Activated naive CD4-positive, alpha-beta T cell (primary cell): ENCODE measurements at places on chromosomes 7 and 10.

GRCh38 chr10:104452977-104453376, 99.3 kb downstream of the CFAP58 start:
- DNase-seq: no peak

DNA sequence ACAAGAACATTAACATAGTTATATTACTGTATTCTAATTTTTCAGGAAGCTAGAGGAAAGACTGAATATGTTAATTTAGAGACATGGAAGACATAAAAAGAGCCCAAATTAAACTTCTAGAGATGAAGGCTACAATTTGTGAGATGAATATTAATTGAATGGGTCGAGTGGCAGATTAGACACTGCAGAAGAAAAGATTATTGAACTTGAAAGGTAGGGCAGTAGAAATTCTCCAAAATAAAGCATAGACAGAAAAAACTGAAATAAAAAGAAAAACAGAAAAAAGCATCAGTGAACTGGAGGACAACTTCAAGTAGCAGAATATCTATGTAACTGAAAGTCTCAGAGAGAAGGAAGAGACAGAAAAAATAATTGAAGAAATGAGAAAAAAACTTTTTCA, 274.3 kb upstream of the IMMP2L start:
- no peak for DNase-seq

DNA sequence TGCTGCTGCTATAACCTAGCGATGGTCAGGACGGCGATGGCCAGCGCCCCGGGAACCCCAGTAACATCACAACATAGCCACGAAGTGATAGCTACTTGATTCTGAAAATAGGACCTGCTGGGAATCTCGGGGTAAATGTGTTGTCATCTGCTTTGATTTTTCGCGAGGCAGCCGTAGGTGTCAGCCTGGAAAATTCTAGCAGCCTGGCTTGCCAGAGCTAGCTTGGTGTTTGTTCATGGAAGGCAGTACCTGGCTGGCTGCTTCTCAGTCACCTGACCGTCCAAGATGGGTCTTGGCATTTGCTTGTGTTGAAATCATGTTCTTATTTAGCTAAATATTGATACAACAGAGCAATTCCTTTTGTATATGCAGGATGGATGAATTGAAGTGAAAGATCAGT, 82.4 kb upstream of the BTBD16 start:
- DNase-seq: no peak

DNA sequence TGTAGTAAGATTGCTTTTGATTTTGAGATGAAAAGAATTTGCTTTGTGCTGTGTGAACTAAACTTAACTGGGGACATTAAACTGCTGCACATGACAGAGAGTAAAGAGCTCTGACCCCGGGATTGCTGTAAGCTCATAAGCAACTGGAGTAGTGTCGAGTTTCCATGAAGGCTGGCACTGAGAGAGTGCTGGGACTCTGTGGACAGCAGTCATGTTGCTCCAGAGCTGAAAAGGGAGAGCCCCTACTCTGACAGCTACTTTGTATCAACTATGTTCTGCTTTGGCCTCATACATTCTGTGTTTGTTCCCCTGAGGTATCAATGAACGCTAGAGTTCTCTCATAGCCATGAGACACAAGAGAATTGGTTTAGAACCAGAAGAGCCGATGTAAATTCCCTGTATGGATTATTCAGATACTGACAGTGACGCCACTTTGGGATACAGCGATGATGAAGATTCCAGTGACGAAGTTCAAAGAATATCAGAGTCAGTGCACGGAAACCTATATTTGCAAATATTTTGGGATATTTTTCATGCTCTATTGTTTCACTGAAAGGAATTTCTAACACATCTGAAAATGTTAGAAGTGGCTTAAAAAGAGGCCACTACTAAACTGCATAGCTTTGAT, 185.9 kb upstream of the DKK1 start:
- DNase-seq: no peak

DNA sequence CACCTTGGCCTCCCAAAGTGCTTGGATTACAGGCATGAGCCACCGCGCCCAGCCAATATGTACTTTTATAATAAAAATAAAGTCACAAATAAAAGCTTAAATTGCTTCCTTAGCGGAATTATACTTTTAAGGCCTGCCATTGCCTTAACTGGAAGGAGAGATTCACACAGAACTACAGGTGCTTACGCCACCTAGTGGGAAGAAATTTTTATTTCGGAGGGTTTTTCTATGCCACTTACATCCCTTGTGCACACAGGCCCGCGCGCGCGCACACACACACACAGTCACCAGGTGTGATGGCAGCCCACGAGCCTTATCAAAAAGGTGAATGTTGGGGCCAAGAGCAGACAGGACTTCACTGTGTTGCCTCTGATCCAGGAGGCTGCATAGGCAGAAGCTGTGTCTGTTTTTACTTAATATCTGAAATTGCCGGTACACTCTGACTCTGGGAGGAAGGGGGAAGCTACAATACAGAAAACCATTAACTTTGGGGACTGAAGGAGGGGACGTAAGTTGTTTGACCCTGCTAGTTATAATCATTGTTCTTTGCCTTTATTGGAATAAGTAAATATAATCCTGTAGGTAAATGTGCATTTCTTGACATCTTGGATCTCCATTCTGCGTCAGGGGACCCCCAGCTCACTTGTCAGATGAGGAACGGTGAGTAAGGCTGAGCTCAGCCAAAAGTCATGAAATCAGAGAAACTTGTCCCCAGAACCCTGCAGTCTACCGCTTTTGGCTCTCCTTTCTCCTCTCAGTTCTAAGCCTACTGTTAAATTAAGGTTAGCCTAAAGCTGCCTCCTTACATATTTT, 87.1 kb downstream of the SLC16A9 start:
- no peak for DNase-seq

DNA sequence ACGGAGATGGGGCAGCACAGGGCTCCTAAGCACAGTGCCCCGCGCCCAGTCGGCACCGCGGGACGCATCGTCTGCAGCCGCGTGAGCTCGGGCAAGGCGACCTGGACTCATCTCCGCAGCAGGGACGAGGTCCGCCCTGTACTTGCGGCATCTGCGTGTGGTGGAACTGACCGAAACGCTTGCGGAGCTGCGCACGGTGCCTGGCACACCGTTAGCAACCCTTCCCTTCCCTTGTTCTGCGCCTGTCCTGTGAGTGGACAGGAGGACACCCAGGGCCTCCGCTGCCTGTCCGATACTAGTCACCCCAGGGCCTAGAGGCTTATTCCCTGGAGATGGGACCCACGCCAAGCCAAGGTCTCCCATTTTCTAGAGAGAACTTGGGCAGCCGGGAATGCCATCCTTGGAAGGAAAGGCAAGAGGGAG, 98.5 kb downstream of the WDR11 start:
- no peak for DNase-seq

GRCh38 chr7:114569220-114569619, 154.6 kb downstream of the FOXP2 start:
- no peak for DNase-seq

- no peak for DNase-seq
Observed at GRCh38 chr10:110923856-110924493, 4.6 kb downstream of the SHOC2 start.

GRCh38 chr10:110818311-110819256, 53.1 kb upstream of the PDCD4 start:
- no peak for DNase-seq

DNA sequence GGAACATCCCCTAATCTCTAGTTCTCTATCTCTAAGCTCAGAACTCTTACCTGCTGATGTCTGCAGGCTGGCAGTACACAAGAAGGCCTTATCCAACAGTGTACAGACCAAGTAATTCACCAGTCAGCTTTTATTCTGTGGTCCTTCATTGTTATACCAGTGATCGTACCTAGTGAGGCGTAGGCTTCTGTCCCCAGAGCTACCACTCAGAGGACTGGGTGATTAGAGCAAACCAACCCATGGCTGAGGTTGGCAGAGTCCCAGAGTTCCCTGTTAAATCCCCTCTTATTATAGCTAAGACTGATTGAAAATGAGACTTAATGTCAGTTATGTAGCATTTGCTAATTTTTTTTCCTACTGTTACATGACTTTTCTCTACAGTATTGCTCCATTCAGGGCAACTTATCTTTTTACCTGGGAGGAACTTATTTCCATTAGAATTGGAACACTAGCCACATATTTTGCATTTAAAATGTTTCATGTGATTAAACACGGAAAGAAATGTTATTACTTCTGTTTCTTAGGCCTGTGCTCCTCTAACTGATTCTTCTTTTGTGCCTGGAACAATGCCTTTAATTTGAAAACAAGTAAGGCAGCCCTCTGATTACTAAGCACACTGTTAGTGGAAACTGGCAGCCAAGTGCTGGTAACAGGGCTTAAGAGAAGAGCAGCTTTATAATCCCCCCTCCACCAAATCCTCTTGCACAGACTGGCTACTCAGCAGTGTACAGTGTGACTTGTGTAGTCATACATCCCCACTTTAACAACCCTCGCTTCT, 127.2 kb downstream of the LRRC4 start:
- DNase-seq: no peak

GRCh38 chr7:22885797-22886261, 63.2 kb upstream of the TOMM7 start:
- DNase-seq: no peak

DNA sequence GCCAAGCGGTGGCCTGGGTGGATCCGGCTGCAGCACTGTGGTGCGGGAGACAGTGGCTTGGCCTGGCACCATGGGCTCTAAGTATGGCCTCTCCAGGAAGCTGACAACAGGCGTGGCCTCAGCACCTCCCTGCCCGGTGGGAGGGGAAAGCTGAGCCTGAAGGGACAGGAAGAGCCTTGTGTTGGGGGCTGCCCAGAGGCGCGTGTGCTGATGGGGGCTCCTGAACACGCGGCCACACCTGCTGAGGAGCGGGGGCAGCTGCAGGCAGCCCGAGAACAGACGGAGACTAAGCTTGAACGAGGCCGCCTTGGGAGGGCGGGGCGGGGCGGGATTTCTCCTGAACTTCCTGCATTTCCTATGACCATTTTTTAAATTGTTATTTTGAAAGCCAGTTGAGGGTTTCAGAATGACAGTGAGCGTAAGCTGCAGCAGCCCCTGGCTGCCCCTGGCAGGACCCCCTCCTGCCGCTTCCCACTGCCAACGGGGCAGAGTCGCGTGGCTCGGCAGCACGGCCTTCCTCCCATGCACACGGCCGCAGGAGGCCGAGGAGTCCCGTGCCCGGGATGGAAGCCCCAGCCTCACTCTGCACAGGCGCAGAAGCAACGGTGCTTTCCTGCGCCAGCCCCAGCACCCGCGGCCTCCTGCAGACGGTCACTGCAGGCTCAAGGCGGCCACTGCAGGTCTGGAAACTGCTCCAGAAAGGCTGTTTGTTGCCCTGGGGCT, 43.2 kb downstream of the DPYSL4 start:
- peak; percentile 16 for DNase-seq

DNA sequence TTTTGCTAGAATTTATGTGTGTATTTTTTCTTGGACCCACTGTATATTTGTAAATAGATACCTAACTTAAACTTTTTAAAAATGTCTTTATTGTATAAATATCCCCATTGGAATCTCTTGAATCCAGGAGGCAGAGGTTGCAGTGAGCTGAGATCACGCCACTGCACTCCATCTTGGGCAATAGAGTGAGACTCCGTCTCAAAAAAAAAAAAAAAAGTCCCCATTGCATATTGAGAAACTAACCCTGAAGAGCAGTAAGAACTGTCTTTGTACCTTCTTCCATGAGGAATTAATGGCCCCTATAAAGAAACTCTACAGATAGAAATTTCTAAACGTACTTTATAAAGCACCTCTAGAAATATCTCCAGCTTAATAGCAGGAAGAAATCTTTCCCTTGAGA, 504.0 kb downstream of the SORCS1 start:
- no peak for DNase-seq

GRCh38 chr10:124271676-124272075, 147.0 kb downstream of the OAT start:
- no peak for DNase-seq

GRCh38 chr7:159125104-159125954, 19.3 kb downstream of the VIPR2 start:
- no peak for DNase-seq

DNA sequence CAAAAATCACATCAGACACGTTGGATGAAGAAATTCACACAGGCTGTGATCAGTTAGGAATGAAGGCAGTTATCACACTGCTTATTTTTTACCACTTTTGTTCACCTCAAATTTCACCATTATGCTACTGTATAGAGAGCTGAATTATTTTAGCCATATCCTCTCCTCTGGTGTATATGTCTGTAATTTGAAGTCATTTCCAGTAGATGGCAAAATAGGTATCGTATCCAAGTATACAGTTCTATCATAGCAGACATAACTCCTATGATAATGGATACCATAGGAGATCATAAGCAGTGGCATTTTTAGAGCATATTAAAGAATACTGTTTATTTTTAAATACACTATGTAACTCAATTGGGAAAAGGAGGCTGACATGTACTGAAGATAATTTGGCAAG, 909.7 kb downstream of the DNAJB9 start:
- DNase-seq: no peak

GRCh38 chr7:55177589-55178261, 158.9 kb downstream of the EGFR start:
- DNase-seq: no peak

GRCh38 chr10:114694752-114695151, 36.7 kb upstream of the ABLIM1 start:
- no peak for DNase-seq

DNA sequence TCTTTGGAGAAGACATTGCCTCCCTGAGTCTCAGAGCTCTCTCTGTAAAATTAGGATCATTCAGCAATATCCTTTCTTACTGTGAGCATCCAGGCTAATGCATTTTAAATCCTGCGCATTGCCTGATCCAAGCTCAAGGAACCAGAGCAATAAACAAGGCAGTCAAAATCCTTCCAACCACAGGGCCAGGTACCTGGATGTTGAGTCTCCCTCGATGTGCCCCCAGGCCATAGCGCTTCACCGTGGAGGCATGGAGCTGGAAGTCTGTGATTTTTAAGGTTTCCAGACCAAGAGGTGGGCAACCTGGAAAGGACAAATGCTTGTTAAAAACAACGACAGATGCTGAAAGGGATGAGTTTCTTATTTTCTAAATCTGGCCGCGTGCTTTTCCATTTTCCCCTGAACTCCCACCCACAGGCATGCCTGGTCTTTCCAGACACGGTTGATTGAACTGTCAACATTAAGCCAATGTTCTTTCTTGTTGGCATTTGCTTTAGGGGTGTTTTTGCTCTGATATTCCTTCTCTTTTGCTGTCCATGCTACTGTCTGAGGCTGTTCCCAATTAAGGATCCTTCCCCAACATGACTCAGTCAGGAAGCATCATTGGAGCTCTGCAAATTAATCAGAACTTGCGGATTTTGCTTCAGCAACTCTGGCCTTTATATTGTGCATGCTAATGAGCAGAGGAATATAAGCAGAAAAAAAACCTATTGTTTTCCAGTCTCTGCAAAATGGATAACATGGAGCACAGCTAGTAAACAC, 29.0 kb downstream of the CPXM2 start:
- no peak for DNase-seq

- DNase-seq: peak; percentile 8
Observed at GRCh38 chr10:6148908-6149307, 53.8 kb upstream of the PFKFB3 start.

DNA sequence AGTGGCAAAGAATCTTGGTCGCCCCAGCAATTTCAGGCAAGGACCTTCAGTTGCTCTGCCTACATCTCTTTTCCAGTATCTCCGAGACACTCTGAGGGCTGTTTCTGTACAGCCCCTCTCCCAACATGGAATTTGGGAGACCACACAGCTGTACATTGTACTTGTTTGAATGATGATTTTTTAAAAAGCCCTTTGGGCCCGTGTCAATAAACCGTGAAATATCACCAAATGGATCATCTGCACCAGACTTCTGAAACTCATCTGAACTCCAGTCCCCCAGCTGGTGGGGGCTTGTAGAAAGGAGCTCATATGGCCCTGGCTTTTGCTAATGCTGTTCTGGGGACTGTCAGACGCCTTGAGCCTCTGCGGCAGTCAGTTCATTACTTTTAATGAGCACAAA, 374.9 kb downstream of the BBS9 start:
- DNase-seq: no peak
